ENCODE measurements at places on chromosomes 1 and 21.

DNA sequence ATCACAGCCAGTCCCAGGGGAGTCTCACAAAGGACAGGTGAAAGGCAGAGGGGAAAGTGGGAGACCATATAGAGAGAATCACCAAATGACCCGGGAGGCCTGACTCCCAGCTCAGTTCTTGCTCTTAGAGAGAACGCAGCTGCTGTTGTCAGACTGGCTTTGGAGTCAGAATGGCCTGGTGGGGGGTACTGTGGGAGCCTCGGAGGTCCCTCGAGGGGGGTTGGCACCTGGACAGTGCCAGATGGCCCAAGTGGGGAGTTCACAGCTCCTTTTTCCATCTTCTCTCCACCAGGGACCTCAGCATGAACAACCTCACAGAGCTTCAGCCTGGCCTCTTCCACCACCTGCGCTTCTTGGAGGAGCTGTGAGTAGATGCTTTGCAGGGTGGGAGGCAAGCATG, 31.5 kb downstream of the LGR6 start:
- no peak for DNase-seq

DNA sequence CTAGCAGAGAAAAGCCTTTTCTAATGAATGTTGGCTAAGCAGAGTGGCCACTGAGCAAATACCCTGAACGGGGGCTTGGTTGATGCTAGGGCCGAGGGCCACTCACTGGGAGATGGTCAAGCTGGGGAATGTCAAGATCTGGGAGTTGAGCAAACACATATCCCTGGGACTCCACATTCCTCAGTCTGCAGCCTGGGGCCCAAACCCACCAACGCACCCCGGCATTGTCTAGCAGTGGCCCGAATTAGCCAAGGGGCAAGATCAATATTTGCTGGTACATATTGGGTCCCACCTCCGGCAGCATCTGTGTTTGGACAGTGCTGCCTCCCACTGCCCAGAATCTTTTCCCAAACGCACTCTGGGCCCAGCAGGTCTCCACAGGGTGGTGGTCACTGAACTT, 144.1 kb downstream of the TRABD2B start:
- no peak for DNase-seq

DNA sequence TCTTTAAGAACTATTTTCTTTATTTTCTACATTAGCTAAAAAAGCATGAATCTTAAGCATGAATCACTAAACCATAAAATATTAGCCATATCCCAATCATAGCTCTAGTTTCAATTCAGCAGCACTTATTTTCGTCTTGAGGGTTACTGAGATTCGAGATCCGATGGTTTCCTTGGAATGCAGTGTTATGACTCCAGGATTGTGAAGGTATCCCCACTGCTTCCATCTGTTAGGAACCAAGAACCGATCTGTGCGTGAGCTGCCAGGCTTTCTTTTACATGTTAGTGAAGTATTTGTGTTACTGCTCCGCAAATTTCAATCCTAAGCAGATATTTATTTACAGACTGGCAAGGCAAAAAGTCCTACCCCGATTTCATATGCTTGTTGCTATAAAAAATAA, 18.8 kb downstream of the TNFRSF9 start:
- DNase-seq = no peak

DNA sequence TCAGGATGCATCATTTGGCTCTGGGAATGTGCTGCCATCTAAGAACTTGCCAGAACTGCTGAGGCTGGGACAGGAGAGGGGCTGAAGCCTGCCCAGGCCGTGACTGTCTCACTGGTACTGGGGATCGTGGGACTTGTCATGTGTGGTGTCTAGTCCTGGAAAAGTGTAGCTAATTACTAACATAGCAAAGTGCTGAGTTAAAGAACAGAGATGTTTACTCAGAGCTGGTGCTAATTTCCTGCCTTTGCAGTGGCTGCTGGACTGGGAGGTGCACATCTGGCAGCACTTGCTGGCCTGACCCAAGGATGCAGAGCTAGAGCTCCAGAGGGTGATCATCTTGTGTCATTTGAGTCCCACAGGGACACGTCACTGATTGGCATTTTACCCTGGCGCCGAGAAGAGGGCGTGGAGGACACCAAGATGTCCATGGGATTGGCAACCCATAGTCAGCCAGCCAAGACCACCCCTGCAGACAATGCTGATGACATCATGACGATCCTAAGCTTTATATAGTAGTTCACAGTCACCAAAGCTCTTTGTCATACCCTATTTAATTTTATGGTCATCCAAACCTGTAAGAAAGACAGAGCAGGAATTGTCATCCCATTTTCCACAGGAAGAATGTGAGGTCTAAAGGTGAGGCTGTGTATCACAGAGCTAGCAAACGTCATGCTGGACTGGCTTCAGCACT, 110.1 kb upstream of the SLC44A3 start:
- no peak for DNase-seq

- no peak for DNase-seq
These were observed 27.6 kb downstream of the ABCA4 start for GRCh38 chr1:94093396-94093795.

GRCh38 chr1:64171797-64172281, 31.6 kb upstream of the UBE2U start:
- DNase-seq = no peak

GRCh38 chr21:44887126-44887806, 13.8 kb upstream of the PTTG1IP start:
- no peak for DNase-seq

DNA sequence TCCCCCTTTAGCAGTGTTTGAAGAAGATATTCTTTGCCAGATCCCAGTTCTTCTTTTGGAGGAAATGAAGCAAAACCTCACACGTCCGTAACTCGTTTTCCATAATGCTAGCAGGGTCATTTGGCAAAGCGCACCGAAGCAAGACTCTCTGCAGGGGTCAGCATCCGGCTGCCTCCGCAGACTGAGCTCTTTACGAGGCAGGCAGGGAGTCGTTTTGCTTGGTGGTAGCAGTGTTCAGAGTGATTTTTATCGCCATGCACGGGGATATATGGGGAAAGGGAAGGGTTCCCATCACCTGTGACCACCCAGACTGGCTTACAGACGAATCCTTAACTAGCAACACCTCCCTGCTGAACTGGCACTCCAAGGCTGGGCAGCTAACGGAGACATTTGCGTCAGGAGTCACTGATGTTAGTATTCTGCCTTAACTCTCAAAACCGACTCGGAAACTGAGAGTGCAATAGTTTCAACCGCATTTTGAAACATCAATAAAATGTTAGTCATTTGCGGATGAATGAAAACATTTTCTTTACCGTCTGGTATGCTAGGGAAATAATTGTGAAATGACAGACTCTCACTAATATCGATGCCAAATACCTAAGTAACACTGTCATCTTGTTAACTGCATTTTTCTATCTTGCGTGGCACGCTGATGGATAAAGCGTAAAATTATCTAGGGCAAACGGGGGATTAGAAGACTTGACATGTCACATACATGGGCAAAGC, 2.2 kb upstream of the NEGR1 start:
- DNase-seq = no peak

DNA sequence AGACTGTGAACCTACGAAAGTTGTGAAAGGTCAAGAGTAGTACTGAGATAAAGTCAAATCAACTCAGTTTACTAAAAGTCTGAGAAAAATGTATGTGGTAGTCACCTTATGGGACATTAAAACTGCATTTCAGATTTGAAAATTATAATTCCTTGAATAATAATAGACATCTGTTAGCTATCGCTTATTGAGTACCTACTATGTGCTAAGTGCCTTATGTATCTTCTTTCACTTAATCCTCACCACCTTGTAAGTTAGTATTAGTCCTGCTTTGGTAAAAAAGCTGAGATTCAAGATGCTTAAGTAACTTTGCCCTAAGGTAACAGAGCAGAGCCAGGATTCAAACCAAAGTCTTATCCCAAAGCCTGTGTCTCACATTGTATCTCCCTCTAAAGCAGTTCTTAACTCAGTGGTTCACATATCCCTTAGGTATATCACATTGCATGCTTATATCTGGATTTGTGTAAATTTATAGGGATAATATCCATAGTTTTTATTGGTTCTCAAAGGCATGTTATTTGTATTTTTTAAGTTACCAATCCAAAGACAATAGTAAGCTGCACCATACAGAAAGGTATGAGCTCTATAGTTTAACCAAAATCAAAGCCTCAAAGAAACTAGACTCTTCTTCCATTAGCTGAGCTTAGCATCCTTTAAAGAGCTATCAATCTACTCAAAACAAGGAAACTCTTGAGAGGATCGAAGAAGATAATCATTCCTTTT, 865 bp downstream of the PIGC start:
- no peak for DNase-seq

- peak; percentile 14 for DNase-seq
These were observed 14.2 kb downstream of the COL6A1 start for GRCh38 chr21:45995686-45996179.
